ENCODE measurements at places on chromosomes 12 and 14. TPM values are rescaled to one million over a fixed set of nuclear protein-coding genes. Genes with fewer than 3 reads are reported as not detected.

The CFAP54 gene
- total RNA-seq: 0.38 TPM

The SNRNP35 gene
- total RNA-seq: 18.1 TPM

The ANP32D gene
- total RNA-seq: not detected

The KRT2 gene
- total RNA-seq: not detected

The C3AR1 gene
- 0.16 TPM for total RNA-seq

The RILPL1 gene
- 17.4 TPM for total RNA-seq

The ENDOU gene
- total RNA-seq: not detected

The BEGAIN gene
- total RNA-seq: 1.8 TPM

The SLC25A21 gene
- total RNA-seq: 3.4 TPM

The CPNE6 gene
- not detected for total RNA-seq

The CCDC38 gene
- not detected for total RNA-seq

The OASL gene
- 0.25 TPM for total RNA-seq

The RNASE7 gene
- not detected for total RNA-seq

The CLMN gene
- 5.3 TPM for total RNA-seq
